ENCODE measurements at places on chromosomes 13 and 19.

- DNase-seq: no peak
Observed at GRCh38 chr13:86098511-86098910, 299.3 kb upstream of the SLITRK6 start.

GRCh38 chr19:48806518-48806817 lies 4.4 kb downstream of the BCAT2 start:
- no peak for DNase-seq

DNA sequence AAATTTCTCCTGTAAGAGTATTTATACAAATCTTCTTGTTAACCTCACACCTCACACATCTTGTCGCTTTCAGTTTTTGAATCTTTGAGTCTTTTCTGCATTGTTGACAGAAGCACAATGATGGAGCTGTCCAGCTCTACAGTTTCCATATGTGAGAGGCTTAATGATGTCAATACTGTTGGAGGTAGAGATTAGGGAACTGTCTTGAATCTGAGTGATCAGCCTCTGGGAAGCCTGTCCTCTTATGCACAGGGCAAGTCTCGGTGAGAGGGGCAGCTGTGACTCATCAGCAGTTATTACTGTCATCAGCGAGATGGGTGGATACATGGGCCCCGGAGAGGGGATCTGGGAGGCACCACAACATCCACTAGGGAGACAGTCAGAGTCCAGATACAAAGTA lies 4.6 kb upstream of the ITGBL1 start:
- no peak for DNase-seq

GRCh38 chr13:93535251-93535650 lies 308.6 kb downstream of the GPC6 start:
- no peak for DNase-seq

GRCh38 chr19:38831142-38831605 lies 420 bp downstream of the ECH1 start:
- peak; percentile 87 for DNase-seq

- no peak for DNase-seq
Observed at GRCh38 chr13:110713981-110714796, 689 bp downstream of the ING1 start.

- DNase-seq: no peak
Observed at GRCh38 chr13:106491463-106491862, 44.0 kb downstream of the EFNB2 start.

GRCh38 chr19:13207237-13207845 lies 57.1 kb downstream of the IER2 start:
- DNase-seq: peak; percentile 68

- no peak for DNase-seq
Observed at GRCh38 chr13:50700664-50701305, 142.7 kb downstream of the DLEU7 start.

GRCh38 chr19:35731353-35731752 lies 10.9 kb downstream of the IGFLR1 start:
- no peak for DNase-seq

DNA sequence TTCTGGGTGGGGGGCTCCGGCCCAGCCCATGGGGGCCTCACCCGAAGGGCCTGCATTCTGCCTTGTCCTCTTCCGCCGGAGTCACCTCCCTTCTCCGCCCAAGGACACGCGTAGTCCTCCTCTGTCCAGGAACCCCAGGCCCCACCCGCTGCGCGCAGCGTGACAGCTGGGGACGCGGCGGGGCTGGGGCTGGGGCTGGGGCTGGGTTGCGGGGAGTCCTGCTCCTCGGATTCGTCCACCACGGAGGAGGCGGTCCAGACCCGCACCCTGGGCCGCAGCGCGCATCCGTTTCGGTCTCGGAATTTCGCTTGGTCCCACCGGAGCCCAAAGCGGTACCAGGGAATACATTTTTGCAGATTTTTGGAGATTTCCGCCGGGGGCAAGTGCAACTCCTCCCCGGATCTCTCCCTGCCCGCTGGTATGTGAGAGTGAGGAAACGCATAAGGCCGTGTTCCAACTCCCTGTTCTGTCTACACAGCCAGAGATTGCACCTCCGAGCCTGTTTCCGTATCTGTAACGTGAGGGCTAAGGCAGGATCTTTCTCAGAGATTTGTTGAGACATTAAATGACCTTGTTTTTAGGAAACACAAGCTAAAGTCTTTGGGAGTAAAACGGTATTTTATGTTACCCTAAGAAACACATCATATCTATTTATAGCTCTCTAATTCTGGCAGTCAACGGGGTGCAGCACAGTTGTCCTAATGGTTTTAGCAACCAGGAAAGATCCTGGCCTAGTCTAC lies at the start of gene COX7A1:
COX7A1 (minus strand) TSS at position 96 of the 740 bp plus-strand sequence; CDS start at position 56, 40 bp downstream.
- no peak for DNase-seq

DNA sequence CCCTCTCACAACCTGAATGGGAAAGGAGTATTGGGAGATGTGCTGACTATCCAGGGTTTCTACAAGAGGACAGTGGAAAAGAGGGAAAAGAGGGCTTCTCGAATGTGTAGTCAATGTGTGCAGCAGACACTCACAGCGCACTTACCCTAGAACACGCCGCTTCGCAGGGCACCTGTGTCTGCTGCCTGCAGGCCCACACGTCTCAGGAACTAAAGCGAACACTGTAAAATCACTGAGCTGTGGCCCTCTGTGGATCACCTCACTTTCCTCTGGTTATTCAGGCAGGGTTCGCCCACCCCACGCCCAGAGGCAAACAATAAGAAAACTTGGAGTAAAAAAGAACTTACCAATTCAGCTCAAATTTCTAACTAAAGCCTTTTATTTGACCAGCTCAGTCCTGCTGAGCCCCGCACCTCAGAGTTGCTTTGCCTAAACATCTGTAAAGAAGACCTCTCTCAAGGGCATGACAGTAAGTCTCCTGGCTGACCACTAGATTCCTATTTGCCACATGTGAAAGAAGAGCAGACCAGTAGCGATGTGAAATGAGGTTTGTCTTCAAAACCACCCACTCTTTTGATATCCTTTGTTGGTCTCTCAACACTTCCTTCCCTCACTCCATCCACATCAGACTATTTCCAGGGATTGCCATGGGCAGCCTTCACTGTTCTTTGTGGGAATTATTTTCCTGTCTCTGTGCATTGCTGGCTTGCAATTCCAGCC lies 19.3 kb upstream of the DOCK9 start:
- no peak for DNase-seq

DNA sequence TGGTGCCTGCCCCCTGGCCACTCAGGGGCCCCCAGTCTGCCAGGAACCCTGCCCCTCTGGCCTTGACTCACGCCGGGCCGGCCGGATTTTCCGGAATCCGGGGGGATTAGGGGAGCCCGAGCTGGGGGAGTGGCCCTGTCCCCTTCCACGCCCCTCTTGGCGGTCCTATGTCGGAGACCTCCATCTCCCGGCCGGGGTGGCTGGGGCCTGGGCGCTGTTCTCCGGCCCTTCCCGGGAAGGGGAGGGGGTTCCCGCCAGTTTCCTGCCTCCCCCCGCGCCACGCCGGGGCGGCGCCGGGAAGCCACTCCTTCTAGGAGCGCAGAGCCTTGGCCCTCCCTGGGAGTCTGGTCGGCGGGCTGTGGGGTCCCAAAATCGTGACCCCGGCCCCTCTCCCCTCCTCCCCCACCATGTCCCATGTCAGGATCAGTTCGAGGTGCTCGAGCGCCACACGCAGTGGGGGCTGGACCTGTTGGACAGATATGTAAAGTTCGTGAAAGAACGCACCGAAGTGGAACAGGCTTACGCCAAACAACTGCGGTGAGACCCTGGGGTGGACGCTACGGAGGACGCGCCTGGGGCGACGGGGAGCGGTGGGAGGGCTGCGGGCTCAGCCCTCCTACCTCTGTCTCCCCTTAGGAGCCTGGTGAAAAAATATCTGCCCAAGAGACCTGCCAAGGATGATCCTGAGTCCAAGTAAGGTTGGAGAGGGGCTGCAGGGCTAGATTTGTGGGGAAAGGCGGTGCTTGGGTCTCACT lies 1.3 kb downstream of the TRIP10 start:
- DNase-seq: no peak

DNA sequence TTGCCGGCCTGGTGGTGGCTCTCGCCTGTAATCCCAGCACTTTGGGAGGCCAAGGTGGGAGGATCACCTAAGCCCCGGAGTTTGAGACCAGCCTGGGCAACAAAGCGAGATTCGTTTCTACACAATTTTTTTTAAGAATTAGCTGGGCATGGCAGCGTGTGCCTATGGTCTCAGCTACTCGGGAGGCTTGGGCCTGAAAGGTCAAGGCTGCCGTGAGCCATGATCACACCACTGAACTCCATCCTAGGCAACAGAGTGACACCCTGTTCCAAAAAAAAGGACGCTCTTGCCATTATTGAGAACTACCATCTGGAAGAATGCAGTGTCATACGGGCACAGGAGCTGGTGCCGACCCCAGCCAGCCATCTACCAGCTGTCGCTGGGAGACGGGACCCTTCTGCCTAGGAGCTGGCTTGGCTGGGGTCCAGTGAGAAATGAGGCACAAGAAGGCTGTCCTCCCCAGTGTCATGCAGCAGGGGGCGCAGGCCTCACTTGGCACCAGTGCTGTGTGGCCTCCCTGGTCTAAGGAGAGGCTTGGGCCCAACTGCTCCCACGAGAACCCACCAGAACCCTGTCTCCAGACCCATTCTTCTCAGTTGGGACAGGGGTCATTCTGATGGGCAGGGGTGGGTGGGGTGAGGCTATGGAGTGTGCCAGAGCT lies 12.2 kb upstream of the RELB start:
- DNase-seq: peak; percentile 83

DNA sequence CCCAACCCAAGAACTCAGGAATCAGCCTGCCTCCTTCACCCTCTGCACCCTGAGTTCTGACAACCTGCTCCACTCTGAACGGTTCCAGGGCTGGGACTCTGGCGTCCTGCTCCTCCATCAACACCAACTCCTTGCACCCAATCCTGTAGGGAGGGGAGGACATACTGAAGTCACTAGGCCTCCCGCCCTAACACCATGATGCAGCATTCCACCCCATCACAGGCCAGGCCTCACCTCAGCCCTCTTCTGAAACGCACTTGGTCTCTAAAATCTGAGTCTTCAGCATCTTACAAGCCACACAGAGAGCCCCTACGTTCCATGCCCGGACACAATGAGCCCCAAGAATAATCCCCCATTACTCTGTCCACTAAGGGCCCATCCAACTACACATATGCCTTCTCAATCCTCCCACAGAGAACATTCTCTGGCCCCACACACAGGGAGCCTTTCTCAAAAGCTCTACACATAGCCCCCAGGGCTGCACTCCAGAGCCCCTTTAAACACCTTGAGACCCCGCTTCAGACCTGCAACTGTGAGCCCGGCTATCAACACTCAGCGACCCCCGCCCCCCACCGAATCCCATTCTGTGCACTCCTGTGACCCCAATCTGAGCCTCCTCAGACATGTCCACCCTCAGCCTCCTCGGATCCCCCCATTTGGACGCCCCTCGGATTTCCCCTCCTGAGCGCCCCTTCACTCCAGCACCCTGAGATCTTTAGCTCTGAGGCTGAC lies 567 bp downstream of the ALKBH6 start:
- DNase-seq: no peak

DNA sequence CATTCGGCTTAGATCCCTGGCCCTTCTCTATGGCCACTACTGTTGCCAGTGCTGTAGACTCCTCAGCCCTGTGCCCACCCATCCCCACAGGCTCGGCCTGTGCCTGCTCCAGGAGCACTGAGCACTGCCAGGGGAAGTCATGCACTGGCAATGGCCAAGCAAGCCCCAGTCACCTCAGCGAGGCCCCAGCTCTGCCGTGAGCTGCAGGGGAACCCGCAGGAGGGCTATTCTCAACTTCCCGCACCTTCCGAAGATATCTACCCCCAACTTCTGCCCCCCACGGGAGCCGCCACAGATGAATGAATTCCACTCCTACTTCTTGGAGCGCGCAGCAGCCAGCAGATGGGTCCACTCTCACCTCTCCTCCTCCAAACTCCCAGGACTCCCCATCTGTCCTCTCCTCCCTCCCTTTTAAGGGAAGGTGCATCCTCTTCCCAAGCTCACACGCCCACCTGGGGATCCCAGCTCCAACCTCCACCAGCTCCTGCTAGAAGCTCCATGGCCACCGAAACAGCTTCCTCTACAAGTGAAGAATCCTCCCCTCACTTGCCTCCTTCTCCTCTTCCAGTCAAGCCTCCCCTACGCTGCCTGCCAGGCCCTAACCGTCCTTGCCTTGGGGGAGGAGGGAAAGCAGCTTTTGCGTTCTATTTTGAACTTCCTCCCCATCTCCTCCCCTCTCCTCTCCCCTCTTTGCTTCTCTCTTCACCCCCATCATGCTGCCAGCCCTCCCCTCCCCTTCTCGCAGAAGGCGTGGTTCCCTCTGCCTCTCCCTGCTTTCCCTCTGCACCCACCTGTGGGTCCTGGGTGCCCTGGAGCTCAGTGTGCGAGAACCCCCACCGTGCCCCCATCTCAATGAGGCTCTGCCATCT lies 52.2 kb downstream of the PEPD start:
- DNase-seq: no peak

GRCh38 chr13:74444864-74445479 lies 310.8 kb upstream of the KLF12 start:
- no peak for DNase-seq

GRCh38 chr19:52600639-52601024 lies 30.5 kb downstream of the ZNF701 start:
- DNase-seq: no peak

DNA sequence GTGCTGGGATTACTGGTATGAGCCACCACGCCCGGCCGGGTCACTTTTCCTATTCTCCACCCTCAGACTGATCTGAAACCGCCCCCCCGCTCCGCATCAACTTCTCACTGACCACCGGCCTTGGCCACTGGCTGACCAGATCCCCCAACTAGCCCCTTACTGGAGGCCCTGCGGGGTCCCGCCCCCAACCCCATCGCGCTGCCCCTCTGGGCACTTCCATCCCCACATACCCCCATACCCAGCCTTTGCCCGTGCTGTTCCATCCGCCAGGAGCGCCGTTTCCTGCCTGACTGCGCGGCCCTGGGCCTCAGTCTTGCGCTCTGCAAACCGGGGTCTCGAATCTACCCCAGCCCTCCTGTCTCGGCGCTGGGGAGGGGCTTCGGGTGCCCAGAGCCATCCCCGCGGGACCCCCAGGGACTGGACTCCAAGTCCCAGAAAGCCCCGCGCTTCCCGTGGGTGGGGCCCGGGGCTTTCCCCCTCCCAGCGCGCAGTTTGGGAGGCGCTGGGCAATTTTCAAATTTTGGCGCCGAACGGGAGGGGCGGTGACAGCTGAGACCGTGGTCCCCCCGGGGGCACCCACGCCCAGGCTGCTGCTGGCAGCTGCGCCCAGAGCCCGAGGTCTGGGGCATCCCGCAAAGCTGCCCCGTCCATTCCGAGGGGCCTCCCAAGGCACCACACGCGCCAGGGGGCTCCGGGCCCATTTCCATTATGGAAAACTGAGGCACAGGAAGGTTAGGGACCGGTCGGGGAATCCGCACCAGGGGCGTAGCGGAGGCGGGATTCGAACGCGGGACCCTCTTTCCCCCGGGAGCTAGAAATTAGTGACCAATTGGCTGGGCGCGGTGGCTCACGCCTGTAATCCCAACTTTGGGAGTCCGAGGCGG lies 5.2 kb upstream of the LMNB2 start:
- DNase-seq: peak; percentile 73

GRCh38 chr13:20254076-20254475 lies 22.0 kb upstream of the GJB6 start:
- DNase-seq: no peak

DNA sequence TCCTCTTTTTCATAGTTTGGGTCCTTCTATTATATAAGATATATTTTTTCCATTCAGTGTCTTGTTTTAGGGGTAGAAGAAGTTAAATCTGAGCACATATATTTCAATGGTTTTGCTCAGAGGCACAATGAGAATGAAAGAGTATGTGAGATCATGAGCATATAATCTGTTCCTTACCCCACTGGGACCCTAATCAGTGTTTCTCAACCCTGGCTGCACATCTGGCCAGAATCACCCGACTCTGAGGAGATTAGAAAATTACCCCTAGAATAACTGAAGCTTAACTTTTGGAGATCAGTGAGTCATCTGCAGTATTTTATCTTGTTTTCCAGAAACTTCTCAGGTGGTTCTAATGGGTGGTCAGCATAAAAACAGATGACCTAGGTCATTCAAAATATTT lies 782 bp downstream of the CYSLTR2 start:
- DNase-seq: no peak

- DNase-seq: peak; percentile 96
Observed at GRCh38 chr19:19627621-19628500, at the start of gene LPAR2. Gene LPAR2, minus strand, starts transcription at chr19:19628220. Its CDS starts 945 bp downstream, at chr19:19627275.
